Activated CD8-positive, alpha-beta memory T cell treated with anti-CD3 and anti-CD28 coated beads for 24 hours (primary cell): ENCODE measurements at places on chromosomes 3 and 15.

- no peak for DNase-seq
Measured at GRCh38 chr3:117097351-117097750, 387.8 kb downstream of the TUSC7 start.

GRCh38 chr3:142097099-142097843 is 52.1 kb downstream of the TFDP2 start:
- DNase-seq = no peak

- no peak for DNase-seq
Measured at GRCh38 chr15:79844221-79844620, 52.6 kb downstream of the MTHFS start.

- no peak for DNase-seq
Measured at GRCh38 chr3:105629718-105630117, 239.1 kb downstream of the CBLB start.

DNA sequence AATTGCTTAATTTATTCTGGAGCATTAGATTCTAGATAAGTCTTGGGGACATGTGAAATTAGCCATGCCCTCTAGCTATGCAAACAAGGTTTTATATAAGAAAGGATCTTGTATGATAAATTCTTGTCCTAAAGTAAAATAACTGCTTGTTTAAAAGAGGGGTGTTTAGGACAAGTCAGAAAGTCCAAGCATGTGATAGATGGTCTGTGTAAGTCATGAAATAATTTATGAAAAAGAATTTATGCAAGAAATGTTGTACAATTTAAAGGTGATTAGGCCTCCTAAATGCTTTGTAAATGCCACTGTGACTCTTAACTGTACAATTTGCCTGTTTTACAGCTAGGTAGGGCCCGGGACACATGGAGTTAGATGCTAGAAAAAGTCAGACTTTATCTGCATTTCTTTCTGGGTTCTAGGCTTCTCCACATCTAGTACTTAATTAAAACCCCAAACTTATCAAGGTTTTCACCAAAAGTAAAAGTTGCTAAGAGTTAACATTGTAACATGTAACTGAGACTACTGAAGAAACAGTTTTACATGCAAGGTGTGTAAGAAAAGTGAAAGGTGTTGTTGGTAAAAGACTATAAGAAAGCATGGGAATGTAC is 13.2 kb downstream of the LINS1 start:
- no peak for DNase-seq

DNA sequence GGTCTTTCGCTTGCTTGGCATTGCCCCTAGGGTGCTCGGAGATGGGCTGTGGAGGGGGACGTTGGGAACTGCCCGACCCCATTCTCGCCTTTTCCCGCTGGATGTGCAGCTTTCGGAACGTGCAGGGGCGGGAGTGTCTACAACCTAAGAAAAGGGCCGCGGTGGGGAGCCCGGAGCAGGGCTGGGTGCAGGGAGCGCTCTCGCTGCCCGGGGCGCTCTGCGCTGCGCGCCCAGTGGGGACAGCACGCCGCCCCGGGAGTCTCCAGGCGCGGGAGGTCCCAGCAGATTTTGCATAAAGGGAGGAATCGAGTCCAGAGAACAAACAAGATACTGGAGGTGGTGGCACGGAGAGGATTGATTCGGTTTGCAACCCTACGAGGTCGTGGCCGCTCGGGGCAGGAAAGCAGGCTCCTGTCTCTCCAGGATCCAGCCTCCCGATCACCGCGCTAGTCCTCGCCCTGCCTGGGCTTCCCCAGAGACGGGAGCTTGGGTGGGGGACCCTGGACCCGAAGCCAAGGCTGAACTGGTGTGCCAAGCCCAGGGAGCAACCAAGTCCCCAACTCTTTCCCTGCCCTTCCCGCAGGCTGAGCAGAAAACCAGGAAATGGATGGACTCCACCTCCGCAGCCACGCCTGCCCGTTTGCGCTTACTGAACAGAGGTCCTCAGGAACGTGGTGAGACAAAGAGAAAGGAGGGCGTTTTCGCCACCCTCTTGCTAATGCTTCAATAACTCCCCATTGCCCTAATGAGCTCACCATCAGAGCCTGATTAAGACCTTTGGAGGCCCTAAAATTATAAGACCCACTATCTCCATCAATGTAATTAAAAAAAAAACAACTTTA is 59.7 kb downstream of the NOX5 start:
- no peak for DNase-seq
